ENCODE measurements at places on chromosomes 3 and 15.

DNA sequence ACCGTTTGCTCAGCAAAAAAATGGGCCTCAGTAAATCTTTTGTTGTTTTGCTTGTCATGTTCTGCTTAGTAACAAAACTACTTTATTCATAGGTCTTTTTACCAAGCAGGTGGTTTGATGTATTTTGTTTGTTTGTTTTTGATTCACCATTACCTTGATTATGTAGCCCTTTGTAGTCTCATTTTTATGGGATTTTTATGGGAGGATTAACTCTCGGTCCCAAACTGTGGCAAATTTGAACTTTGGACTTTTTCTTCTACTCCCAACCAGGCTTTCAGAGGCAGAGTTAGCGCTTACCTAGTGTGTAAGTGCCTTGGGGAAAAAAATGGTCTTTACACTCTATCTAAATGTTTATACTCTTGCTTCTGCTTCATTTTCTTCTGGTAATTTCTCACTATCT lies 276.7 kb upstream of the POU1F1 start:
- no peak for DNase-seq

- DNase-seq: no peak
These were observed 6.3 kb upstream of the CTSH start for GRCh38 chr15:78950902-78951840.

GRCh38 chr15:78059110-78059839 lies 18.2 kb downstream of the TBC1D2B start:
- no peak for DNase-seq

- DNase-seq: no peak
These were observed 127.5 kb upstream of the PLXNA1 start for GRCh38 chr3:126855374-126855773.

GRCh38 chr3:71464613-71465012 lies 118.9 kb downstream of the FOXP1 start:
- DNase-seq: no peak

- no peak for DNase-seq
These were observed 560.8 kb upstream of the RGMA start for GRCh38 chr15:93649691-93650235.

- no peak for DNase-seq
These were observed 203.5 kb upstream of the NANOGP8 start for GRCh38 chr15:35288580-35288979.

DNA sequence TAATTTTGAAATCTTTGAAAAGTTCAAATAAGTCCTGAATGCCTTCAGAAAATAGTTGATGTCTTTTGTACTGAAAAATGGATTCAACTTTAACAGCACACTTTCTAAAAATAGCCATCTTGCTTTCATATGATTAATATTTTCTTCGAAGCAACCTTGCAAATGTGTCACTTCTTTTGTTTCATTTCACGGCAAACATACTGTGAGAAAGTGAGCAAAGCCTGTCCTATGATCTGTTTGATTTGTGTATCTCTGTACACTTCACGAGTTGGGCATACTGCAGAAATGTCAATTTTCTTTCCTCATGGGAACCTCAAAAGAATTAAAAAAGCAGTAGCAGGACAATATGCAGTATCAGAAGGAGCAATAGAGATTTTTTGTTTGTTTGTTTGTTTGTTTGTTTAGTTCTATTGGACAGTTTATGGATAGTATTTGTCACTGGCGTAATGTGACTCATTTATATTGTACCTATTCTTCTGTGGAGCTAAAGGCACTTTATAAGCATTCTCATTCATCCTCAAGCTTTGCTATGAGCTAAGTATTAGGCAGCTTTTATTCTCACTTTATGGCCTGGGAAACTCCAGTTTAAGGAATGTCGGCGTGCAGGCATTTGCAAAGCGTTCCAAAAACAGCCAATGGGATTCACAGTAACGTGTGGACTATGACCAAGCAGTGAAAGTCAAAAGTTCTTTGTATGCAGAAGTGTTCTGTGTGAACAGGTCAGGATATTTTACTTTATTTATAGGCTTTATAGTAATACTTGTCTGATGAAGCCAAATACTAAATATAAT lies 572.0 kb downstream of the NAALADL2 start:
- DNase-seq: no peak

DNA sequence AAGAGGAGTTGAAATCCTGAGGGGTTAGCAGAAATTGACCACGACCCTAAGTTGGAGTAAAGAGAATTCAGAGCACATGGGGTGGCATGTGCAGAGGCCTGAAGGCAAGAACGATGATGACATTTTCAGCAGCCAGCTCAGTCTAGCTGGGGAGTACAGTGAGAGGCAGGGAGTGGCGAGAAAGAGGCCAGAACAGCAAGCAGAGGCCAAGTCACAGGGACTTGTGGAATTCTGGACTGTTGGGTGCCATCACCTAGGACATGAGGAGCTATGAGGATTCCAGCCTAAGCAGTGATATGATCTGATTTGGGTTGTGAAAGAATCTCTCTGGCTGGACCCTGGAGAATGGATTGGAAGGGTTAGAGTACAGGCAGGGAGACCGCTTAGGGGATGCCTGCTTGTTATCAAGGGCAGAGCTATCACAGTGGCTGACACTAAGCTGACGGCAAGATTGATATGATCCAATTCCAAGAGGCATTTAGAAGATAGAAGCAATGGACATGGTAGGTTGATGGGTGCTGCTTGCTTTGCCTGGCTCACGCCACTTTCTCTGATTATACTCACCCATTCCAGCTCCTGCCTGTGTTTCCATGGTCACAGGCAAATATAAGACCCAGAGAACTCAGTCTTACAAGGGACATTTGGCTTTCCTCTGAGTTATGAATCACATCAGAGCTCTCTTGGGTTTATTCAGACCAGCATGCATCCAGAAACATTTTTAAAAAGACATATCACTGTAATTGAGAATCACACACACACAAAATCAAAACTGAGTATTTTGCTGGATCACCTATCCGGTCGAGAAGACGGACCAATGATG lies 66.4 kb downstream of the LRTM1 start:
- no peak for DNase-seq

- no peak for DNase-seq
These were observed 287.9 kb upstream of the CDIN1 start for GRCh38 chr15:36291501-36291900.

DNA sequence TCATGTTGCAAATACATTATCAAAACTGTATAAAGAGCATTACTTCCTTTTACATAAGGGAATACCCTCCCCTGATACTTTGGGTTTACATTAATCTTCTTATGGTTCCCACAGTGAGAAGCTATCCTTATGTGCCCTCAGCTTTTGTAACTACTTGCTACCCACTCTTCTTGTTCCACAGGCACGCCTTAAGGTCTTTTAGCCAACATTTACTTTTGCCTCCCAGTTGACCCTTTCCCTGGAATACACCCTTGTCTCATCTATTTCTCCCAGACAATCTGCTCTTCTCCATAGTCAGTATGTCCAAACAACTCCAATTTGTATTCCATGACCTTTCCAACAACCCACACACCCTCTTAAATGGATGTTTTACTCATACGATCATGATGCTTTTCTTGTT lies 116.8 kb upstream of the COL8A1 start:
- DNase-seq: no peak
